Hematopoietic multipotent progenitor cell treated with erythropoietin and hydrocortisone succinate and interleukin-3 and kit ligand, for 4 days (in vitro differentiated cells): ENCODE measurements at places on chromosomes 3 and 15.

DNA sequence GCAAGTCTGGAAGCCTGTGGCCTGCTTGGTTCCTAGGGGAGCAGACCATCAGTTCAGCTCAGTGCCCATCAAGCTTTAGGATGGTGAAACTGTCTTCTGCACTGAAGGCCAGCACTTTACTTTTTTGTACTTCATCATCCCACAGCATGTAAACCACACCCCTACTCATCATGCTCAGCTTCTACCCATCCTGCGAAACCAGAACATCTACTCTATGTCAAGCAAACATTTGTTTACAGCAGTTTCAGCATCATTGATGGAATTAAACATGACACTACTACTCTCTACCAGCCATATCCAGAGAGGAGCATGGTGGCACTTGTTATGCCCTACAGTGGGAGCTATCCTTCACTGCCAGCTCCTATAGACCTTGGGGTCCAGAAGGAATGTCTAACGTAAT lies 306.6 kb downstream of the SOX2 start:
- no peak for DNase-seq

- no peak for DNase-seq
Measured at GRCh38 chr3:103158183-103158582, 723.4 kb downstream of the ZPLD1 start.

GRCh38 chr3:194343561-194343893 lies 7.6 kb downstream of the CPN2 start:
- DNase-seq, result no peak

DNA sequence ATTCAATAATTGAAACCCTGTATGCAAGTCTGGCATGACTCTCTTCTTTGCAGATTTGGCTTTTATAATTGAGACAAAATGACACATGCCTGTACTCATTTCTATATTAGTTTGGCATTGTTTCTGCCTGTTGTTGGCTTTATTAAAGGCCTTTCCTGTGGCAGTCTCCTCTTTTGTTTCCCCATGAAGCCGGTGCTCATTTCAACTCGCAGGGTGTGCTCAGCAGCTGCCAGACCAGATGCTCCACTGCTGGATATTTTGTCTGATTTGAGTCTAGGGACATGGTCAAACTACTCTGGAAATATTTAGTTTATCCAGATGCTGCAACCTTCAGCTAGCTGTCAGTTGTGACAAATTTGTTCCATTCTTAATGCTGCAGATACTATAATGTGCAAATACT lies 445.3 kb downstream of the NAALADL2 start:
- no peak for DNase-seq

GRCh38 chr15:41501191-41501917 lies 7.7 kb downstream of the ITPKA start:
- peak; percentile 54 for DNase-seq

DNA sequence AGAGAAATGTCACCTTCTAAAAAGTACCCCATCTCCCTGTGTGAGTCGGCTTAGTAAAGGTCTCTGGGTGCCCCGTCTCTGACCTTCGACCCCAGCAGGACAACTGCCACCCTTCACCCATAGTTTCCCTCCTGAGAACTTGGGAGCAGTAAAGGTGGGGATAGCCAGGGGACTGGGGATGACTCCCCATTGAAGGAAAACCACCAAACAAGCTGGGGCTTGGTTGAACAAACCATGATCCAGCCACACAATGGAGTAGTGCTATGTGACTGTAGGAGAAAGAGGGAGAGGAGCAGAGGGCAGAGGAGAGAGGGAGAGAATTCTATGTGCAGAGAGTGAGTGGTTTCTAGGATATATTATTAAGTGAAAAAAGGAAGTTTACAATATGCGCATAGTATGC lies 33.7 kb downstream of the IDH3A start:
- DNase-seq, result no peak

DNA sequence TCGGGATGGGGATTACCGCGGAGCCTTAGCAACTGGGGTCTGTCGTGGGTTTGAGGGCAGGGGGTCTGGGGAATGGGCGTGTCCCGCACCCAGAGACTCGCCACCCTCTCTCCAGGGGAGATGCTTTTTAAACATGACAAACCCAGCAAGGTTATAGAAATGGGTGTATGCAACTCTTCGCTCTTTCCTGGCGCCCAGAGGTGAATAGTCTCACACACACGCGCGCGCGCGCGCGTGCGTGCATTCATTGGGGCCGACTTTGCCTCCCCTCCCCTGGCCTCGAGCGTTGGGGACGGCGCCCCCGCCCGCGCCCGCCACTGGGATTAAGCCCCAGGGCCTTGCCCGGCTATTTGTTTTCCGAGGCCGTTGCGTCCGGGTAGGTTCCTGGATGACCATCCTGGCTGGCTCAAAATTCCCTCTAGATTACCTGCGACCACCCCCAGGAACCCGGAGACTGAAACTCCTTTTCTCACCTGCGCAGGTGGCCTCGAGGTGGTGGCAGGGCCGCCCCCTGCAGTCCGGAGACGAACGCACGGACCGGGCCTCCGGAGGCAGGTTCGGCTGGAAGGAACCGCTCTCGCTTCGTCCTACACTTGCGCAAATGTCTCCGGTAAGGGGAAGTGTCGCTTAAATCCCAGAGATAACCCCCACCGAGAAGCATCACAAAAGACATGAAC lies 777 bp downstream of the GPR160 start:
- DNase-seq, result peak; percentile 65

DNA sequence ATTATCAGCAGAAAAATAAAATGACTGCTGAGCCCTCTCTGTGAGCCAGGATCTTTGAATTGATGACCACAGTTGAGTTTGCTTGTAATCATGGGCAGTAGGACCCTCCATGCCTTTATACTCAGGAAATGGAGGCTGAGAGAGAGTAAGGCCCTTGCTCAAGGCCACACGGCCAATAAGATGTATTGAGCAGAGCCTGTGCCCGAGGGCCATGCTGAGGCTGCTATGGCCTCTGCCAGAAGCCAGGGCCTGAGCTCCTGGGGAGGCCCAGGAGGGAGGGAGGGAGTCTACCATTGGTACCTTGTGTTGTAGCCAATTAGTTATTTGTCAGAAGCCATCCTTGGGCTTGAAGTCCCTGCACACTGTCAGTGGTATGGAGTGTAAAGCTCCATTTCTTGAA lies 151.4 kb downstream of the DNAJB8 start:
- DNase-seq, result no peak

DNA sequence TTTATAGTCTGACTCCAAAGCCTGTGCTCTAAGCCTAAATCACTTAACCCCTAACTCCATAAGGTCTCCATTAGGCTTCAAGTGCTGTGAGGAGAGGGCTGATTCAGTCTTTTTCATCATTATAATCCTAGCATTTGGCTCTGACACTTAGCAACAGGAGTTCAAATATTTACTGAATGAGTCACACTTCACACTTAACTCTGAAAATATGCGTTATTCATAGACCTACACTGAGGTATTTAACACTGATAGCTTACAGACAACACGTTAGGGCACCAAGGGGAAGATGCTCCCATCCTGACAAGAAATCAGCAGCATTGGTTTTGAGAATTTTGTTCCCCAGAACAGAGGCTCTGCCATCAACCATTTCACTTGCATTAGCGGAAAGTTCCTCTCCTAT lies 53.5 kb downstream of the MSL2 start:
- DNase-seq, result no peak

DNA sequence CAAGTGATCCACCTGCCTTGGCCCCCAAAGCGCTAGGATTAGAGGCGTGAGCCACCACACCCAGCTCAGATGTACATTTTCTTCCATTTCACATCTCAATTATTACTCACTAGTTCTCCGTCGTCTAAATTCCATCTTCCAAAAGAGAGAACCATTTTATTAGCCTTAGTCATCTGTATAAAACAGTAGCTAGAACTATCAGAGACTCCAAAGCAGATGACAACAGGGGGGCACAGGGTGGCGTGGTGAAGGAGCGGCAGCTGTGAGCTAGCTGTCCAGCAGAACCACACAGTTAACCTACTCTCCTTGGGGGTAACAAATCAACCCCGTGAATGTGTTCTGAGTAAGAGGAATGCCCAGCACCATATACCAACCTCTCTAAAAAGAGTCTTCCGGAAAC lies 7.1 kb downstream of the SLC25A20 start:
- DNase-seq, result no peak

GRCh38 chr15:61818801-61819200 lies 241.4 kb downstream of the VPS13C start:
- DNase-seq, result no peak

DNA sequence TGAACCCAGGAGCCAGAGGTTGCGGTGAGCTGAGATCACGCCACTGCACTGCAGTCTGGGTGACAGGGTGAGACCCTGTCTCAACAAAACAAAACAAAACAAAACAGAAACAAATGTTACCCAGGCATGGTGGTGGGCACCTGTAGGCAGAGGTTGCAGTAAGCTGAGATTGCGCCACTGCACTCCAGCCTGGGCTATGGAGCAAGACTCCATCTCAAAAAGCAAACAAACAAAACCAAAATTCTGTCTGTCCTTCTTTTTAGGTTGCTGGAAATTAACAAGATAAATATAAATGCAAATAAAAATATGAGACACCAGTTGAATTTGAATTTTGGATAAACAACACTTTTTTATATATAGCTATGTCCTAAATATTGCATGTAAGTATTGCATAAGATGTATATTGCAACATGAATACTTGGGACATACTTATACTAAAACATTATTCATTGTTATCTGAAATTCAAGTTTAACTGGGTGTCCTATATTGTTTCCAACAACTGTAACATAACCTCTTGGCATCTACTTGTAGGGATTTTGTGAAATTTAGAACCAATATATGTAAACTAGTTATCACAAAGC lies 4.7 kb upstream of the CEP97 start:
- peak; percentile 27 for DNase-seq

DNA sequence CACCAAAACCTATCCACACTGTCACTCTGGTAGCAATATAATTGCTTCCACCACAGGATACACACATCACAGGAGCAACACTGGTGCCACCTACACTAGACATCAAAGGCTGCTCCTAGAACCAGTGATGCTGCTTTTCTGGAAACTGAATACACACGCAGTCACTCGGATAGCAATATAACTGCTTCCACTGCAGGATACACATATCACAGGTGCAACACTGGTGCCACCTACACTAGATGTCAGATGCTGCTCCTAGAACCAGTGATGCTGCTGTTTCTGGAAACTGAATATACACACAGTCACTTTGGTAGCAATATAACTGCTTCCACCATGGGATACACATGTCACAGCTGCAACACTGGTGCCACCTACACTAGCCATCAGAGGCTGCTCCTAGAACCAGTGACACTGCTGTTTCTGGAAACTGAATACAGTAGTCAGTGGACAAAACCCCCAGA lies 6.9 kb upstream of the TNFSF10 start:
- peak; percentile 44 for DNase-seq

- DNase-seq, result peak; percentile 7
Measured at GRCh38 chr3:173932624-173933023, 535.1 kb downstream of the NLGN1 start.

DNA sequence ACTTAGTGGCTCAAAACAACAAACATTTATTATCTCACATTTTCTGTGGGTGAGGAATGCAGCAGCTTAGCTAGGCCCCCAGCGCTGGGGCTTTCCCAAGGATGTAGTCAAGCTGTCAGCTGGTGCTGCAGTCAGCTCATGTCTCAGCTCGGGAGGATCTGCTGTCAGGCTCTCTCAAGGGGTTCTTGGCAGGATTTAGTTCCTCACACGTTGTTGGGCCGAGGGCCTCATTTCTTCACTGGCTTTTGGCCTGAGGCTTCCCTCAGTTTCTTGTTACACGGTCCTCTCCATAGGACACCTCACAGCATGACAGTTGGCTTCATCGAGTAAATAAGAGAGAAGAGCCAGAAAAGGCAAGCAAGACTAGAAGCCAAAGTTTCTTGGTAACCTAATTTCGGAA lies 13.7 kb upstream of the U2SURP start:
- no peak for DNase-seq

DNA sequence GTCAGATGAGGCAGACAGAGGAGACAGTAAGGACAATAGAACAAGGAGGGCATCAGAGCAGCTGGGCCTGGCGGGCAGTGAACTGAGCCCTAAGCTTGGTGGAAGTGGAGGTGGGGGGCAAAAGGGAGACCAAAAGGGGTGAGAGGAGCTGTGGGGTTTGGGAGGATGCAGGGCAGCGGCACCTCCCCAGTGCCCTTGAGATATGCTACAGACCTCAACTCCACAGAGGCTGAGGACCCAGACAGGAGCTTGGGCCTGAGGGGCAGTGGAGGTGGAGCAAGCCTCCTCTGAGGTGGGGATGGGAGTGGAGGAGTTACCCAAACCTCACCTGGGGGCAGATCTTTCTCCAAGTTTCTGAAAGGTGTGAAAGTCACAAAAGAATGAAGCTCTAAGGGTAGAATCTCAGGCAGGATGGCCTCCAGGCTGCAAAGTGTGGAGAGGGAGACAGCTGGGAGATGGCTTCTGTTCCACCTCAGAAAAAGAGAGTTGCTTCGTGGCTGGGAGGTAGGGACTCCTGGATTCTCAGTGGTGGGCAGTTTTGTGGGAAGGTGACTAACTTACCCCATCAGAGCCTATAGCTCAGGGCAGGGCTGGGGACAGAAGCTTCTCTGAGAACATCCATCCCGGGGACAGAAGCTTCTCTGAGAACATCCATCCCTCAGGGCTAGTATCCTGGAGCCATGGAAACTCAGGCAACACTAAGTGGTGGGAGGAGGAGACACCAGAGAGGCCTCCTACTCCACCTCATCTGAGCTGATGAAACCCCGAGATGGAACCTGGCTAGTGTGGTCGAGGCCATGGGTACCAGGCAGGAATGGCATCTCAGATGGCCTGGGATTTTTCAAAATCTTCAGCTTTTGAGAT lies 2.3 kb upstream of the CLK3 start:
- no peak for DNase-seq

DNA sequence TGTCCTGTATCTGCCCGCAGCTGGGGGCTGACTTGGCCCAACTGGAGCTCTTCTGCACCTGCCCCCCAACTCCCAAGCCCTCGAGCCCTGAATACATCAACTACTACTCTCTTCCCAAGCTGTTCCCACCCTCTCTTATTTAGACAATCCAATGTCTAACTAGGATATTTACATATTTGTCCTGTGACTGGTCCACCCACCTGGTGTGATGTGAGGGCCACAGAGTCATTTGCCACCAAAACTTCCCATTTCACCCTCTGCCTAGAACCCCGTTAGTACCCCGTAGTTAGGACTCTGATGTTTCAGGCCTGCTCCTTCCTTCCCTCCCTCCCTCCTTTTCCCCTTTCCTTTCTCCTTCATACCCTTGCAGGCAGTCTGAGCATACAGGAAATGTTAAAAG lies 6.4 kb downstream of the CPLX3 start:
- DNase-seq, result no peak

DNA sequence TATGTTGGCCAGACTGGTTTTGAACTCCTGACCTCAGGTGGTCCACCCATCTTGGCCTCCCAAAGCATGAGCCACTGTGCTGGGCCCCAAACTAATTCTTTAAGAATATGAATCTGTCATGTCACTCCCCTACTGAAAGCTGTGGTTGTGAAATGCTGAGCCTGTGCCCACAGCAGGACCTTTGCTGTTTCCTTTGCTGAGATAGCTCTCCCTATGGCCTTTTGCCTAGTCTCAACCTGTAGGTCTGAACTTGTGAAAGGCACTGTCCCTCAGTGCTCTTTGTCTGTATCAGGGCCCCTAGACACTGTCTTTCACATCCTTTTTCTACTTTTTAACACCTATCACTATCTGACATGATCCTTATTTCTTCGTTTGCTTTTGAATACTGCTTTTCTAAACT lies 62.7 kb upstream of the CCR4 start:
- peak; percentile 26 for DNase-seq
